ENCODE measurements at places on chromosomes 1 and 21. TPM values are rescaled to one million over a fixed set of nuclear protein-coding genes. Genes with fewer than 3 reads are reported as not detected.
A peak's percentile ranks its signal among the peaks of the same experiment; 100 is the strongest.

GRCh38 chr1:40606978-40607377, 58.5 kb downstream of the RIMS3 start:
- no peaks in the 10 kb centered on the region for H3K4me1 ChIP-seq
- no peaks in the 10 kb centered on the region for H3K36me3 ChIP-seq
- no peak for DNase-seq
- no peak overlapping the region for H3K4me3 ChIP-seq

DNA sequence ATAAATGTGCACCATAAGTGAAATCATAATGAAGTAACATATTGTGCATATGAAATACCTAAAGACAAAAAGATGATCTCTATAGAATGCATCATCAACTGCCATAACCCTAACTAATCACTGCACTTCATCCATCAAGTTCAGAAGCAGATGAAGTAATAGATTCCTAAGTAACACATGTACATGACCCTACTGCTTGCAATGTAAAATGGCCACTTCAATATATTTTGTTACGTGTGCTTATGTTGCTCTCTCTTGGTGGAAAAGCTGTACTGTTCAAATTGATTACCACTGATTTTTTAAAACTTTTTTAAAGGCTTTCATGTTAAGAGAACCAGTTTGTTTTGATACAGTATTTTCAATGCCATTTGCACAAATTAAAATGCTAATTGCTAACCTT, 141.8 kb downstream of the TTLL7 start:
- H3K27ac ChIP-seq: no peak overlapping the region
- H3K36me3 ChIP-seq: no peaks in the 10 kb centered on the region
- peaks cover 3% of the 10 kb centered on the region for H3K4me1 ChIP-seq
- no peaks in the 10 kb centered on the region for H3K27me3 ChIP-seq
- DNase-seq: no peak
- H3K4me3 ChIP-seq: no peak overlapping the region

Gene ADAMTS5
- total RNA-seq: 14.4 TPM

DNA sequence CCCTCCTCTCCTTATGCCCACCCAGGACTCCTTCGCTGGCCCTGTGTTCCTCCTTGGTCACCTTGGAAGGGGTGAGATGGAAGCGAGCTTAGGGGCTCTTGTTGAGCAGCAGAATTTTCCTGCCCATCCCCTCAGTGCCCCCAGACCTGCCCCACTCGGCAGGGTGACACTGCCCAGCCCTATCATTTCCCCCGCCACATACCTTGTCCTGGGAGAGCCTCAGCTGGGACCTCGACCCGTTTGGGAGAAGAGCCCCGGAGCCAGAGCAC, 1.4 kb upstream of the FNDC5 start:
- H3K27ac ChIP-seq: no peak overlapping the region
- no peak for DNase-seq
- peaks cover 6% of the 10 kb centered on the region for H3K27me3 ChIP-seq
- H3K36me3 ChIP-seq: peaks cover 4% of the 10 kb centered on the region
- H3K4me3 ChIP-seq: peak overlapping the region; percentile 26

DNA sequence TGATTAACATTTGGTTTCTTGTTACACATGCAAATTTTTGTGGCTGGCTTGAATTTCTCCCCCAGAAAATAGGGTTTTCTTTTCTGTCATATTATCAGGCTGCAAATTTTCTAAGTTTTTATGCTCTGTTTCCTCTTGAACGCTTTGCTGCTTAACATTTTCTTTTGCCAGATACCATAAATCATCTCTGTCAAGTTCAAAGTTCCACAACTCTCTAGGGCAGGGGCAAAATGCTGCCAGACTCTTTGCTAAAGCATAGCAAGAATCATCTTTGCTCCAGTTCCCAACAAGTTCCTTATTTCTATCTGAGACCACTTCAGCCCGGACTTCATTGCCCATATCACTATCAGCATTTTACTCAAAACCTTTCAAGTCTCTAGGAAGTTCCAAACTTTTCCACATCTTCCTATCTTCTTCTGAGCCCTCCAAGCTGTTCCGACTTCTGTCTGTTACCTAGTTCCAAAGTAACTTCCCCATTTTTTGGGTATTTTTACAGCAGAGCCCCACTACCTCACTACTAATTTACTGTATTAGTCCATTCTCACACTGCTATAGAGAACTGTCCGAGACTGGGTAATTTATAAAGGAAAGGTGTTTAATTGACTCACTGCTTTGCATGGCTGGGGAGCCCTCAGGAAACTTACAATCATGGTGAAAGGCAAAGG, 486.9 kb upstream of the NCAM2 start:
- no peak overlapping the region for H3K4me3 ChIP-seq
- H3K4me1 ChIP-seq: no peaks in the 10 kb centered on the region
- no peak for DNase-seq
- H3K27me3 ChIP-seq: no peaks in the 10 kb centered on the region
- no peak overlapping the region for H3K27ac ChIP-seq

DNA sequence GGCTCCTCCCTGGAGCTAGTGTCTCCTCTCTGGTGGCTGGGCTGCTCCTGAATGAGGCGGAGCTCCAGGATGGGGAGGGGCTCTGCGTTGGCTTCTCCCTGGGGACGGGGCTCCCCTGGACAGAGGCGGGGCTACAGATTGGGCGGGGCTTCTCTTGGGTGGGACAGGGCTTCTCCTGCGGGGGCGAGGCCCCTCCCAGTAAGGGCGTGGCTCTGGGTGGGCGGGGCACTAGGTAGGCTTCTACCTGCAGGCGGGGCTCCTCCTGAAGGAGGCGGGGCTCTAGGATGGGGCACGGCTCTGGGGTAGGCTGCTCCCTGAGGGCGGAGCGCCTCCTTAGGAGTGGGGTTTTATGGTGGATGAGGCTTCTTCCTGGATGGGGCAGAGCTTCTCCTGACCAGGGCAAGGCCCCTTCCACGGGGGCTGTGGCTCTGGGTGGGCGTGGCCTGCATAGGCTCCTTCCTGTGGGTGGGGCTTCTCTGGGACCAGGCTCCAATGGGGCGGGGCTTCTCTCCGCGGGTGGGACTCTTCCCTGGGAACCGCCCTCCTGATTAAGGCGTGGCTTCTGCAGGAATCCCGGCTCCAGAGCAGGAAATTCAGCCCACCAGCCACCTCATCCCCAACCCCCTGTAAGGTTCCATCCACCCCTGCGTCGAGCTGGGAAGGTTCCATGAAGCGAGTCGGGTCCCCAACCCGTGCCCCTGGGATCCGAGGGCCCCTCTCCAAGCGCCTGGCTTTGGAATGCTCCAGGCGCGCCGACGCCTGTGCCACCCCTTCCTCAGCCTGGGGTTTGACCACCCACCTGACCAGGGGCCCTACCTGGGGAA, 22.7 kb upstream of the ARF1 start:
- H3K27me3 ChIP-seq: peaks cover 67% of the 10 kb centered on the region
- peaks cover 8% of the 10 kb centered on the region for H3K4me1 ChIP-seq
- no peaks in the 10 kb centered on the region for H3K36me3 ChIP-seq
- no peak overlapping the region for H3K27ac ChIP-seq

DNA sequence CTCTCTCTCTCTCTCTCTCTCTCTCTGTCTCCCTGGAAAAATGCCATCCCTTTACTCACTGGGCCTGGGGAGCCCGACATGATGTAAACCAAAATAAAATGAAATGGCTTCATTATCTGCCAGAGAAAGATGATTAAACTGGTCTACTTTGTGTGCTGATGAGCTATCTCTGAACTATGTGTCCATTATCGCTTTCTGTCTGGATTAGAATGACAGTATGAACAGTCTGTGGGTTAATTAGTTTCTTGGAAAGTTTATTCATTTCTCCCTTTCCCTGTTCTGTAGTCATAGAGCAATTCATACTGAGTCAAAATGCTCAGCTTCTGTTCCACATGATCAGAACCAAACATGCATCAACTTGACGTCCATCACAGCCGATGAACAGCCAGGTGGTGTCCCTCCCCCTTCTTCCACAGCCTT, 72.4 kb upstream of the KCND3 start:
- no peak overlapping the region for H3K27ac ChIP-seq
- H3K4me3 ChIP-seq: no peak overlapping the region
- H3K36me3 ChIP-seq: no peaks in the 10 kb centered on the region

Gene ACTL8
- total RNA-seq: not detected

DNA sequence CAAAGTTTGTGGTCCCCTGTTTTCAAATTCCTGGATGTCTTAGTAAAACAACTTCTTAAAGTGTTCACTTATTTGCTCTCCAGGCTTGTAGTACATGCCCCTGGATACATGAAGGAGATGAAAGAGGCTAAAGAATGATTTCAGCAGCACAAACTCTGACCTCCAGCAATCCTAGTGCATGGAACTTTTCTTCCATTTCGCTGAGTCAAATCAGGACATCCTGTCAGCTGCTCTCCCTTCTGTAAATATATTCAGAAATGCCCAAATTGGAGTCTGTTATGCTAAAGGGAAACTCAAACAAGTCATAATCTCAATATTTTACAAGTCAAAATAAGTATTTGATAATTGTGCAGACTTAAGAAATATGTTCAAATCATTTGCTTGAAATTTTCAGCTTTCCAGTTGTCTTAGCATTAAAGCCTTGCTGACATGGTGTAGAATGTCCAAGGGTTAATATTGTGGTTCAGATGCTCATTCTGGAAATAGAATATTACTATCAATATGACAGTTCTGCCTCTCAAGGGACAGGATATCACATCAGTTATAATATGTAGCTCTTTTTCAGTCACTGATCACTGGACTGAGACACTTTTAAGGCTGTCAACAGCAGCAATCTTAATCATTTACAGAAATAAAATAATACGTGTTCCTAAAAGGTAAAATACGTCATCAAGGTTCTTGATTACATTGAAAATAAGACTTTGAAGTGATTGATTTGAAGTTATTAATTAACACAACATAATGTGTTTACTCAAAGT, 1157.3 kb downstream of the PLA2G4A start:
- no peak for DNase-seq
- H3K4me1 ChIP-seq: no peaks in the 10 kb centered on the region
- H3K27me3 ChIP-seq: no peaks in the 10 kb centered on the region
- no peak overlapping the region for H3K4me3 ChIP-seq
- no peak overlapping the region for H3K27ac ChIP-seq

- H3K4me1 ChIP-seq: no peaks in the 10 kb centered on the region
- no peaks in the 10 kb centered on the region for H3K36me3 ChIP-seq
- H3K4me3 ChIP-seq: peak overlapping the region; percentile 14
- H3K27ac ChIP-seq: no peak overlapping the region
- DNase-seq: no peak
These were observed 210.3 kb downstream of the SLC35F3 start for GRCh38 chr1:234114648-234115307.

DNA sequence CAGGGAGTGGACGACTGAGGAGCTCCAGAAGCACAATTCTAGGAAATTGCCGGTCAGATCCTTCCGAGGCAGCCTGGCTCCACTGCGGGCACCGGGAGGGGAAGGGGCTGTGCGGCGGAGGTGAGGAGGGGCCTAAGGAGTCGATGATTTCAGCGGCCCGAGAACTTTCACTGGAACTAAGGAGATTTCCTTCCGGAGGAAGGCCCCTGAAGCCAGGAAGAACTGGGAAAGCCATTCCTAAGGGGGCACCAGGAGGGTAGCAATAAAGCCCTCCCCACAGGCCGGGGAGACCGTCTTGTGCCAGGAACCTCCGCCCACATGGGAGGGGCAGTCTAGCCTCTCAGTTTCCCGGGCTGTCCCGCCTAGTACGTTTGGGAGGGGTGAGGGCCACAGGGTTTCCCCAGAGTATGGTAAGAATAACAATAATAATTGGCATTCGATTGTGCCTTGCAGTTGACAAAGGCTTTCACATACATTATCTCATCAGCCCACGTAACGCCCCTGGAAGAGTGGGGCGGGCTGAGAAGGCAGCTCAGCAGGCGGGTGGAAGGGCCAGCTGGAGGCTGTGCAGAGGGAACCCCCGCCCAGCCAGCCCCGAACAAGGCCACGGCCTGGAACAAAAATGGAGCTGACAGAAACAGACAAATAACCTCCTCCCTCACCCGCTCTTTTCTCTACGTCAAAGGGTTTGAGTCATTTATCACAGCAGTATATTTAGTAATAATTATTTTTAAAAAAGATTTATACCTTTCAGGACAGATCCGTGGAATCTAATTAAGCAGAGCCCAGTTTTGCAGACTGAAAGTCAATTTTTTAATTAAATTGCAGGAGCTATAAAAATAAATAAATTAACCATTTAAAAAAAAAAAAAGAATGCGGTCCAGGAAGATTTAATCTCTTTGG, 19.8 kb downstream of the NPR1 start:
- no peaks in the 10 kb centered on the region for H3K27me3 ChIP-seq
- H3K36me3 ChIP-seq: no peaks in the 10 kb centered on the region

Gene PLA2G2D
- total RNA-seq: not detected

Gene MAP1LC3C
- 5.4 TPM for total RNA-seq

DNA sequence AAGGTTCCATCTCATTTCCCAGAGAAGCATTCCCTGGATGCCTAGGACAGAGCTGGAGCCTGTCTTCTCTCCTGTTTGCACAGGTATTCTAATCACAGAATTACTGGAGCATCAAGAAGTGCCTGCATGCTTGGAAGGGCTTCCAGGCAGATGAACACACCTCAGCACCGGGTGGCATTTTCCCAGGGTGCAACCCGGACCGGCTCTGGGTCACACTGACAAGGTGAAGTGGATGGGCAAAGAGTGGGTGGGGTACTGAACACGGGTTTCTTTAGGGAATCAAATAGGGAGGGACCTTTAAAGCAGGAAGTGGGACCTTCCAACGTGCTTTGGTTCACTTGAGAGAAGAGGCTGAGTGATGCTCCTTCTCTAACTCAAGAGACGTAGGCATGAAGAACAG, 7.1 kb upstream of the PEF1 start:
- H3K4me1 ChIP-seq: peaks cover 21% of the 10 kb centered on the region
- no peak for DNase-seq
- H3K27ac ChIP-seq: peak overlapping the region; percentile 50

DNA sequence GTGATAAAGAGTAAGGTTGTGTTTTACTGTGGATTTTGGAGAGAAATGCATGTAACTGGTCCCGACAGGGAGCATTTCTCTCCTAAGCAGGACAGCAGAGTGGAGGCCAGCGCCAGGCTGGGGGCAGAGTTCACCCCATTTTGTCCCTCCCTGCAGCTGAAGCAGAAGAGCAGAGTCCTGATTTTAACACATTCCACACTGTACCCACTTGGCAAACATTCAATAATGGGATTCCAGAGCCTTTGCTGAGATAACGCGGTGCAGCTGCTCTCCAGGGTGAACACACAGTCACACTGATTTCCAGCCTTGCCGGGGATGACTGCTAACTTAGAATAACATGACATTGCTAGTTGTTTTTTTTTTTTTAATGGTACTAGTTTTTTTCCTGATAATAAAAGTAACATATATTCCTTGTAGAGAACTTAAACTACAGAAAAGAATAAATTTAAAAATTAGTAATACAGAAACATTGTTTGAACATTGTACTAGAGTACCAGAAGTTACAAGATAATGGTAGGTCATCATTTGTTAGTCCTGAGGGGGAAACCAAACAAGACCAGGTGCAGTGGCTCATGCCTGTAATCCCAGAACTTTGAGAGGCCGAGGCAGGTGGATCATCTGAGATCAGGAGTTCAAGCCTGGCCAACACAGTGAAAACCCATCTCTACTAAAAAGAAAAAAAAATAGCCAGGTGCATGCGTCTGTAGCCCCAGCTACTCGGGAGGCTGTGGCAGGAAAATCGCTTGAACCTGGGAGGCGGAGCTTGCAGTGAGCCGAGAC, 77.2 kb downstream of the SCCPDH start:
- H3K36me3 ChIP-seq: no peaks in the 10 kb centered on the region
- no peak overlapping the region for H3K4me3 ChIP-seq
- DNase-seq: no peak
- no peaks in the 10 kb centered on the region for H3K4me1 ChIP-seq
- no peak overlapping the region for H3K27ac ChIP-seq

Gene PADI2
- total RNA-seq: 0.46 TPM
